Activated CD4-positive, alpha-beta T cell treated with anti-CD3 and anti-CD28 coated beads for 36 hours (primary cell): ENCODE measurements at places on chromosomes 2 and 18. TPM values are rescaled to one million over a fixed set of nuclear protein-coding genes. Genes with fewer than 3 reads are reported as not detected.

GRCh38 chr2:113901943-113902342, 12.1 kb downstream of the ACTR3 start:
- no peak for DNase-seq
- H3K27ac ChIP-seq = peak overlapping the region; percentile 48
- H3K36me3 ChIP-seq = peaks cover 59% of the 10 kb centered on the region
- peak overlapping the region; percentile 26 for H3K4me3 ChIP-seq

DNA sequence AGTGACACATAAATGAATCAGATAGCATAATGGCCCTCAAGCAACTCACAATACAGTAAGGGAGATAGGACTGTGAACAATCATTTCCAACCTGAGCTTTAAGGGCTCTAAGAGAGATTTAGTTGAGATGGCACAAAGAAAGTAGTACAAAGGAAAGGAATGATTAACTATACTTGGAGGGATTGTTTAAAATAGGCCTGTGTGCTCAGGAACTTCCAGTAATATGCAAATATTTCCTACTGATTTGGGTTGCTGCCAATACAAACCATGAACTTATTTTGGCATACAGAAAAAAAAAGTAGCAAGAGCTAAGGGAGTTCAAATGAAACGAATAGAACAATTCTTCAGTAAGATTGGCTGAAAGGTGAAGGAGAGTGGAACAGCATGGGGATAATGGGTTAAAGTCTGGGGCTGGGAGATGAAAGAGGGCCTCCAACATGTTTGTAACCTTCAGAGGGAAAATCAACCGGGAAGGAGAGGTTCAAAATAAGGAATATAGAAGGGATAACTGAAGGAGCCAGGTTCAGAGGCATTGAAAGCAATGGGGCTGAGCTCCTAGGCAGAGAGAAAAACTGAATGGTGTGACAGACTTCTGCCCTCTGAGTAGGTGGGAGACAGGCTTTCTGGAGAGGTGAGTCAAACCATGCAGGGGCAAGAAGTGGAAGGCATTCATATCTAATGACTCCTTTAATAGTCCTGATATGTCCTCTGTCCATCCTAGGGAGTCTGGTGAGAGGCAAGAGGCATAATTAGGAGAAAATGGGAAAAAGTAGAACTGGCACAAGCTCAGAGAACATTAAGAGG, 83.5 kb downstream of the DNAH7 start:
- H3K4me3 ChIP-seq = no peak overlapping the region
- H3K36me3 ChIP-seq = no peaks in the 10 kb centered on the region
- H3K4me1 ChIP-seq = peaks cover 3% of the 10 kb centered on the region
- no peaks in the 10 kb centered on the region for H3K27me3 ChIP-seq
- H3K27ac ChIP-seq = no peak overlapping the region

- no peak for DNase-seq
- no peak overlapping the region for H3K4me3 ChIP-seq
- no peaks in the 10 kb centered on the region for H3K27me3 ChIP-seq
- H3K27ac ChIP-seq = no peak overlapping the region
- H3K36me3 ChIP-seq = peaks cover 10% of the 10 kb centered on the region
Measured at GRCh38 chr2:8737571-8738175, 55.8 kb downstream of the ID2 start.

DNA sequence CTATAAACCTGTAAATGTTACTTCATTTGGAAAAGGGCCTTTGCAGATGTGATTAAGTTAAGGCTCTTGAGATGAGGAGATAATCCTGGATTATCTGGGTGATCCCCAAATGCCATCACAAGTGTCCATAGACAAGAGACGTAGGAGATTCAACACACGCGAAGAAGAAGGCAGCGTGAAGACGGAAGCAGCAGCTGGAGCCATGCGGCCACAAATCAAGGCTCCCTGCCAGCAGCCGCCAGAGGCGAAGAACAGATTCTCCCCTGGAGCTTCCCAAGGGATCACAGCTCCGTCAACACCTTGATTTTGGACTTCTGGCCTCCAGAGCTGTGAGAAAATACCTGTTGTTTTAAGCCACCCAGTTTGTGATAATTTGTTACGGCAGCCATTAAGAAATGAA, 11.0 kb upstream of the VAPA start:
- no peak overlapping the region for H3K27ac ChIP-seq
- H3K36me3 ChIP-seq = no peaks in the 10 kb centered on the region
- DNase-seq = no peak
- H3K4me3 ChIP-seq = no peak overlapping the region
- H3K4me1 ChIP-seq = peaks cover 6% of the 10 kb centered on the region

DNA sequence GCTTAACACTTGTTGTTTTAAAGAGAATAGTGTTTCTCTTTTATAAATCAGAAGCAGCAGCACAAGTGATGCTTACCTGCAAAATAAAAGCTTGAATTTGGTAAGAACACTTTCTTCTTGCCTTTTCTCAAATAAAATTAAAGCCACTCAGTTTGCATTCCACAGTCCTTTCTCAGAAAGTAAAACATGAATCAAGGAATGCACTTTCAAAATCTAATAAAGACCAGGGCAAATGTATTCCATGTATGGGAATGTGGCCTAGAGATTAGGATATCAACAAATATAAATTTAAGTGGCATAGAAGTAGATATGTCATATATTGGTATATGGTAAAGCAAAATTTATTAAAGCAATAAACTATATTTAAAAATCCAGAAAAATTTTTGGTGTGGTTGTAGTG, 352.8 kb downstream of the THSD7B start:
- H3K36me3 ChIP-seq = no peaks in the 10 kb centered on the region
- no peak for DNase-seq
- H3K4me1 ChIP-seq = no peaks in the 10 kb centered on the region
- no peak overlapping the region for H3K27ac ChIP-seq

GRCh38 chr2:105875241-105875640, 130.5 kb downstream of the NCK2 start:
- peaks cover 80% of the 10 kb centered on the region for H3K36me3 ChIP-seq
- peak overlapping the region; percentile 75 for H3K27ac ChIP-seq
- peaks cover 100% of the 10 kb centered on the region for H3K4me1 ChIP-seq
- no peak for DNase-seq
- H3K27me3 ChIP-seq = no peaks in the 10 kb centered on the region

- no peak overlapping the region for H3K4me3 ChIP-seq
- H3K36me3 ChIP-seq = no peaks in the 10 kb centered on the region
- H3K27me3 ChIP-seq = no peaks in the 10 kb centered on the region
- peaks cover 2% of the 10 kb centered on the region for H3K4me1 ChIP-seq
Measured at GRCh38 chr2:230000118-230000841, 68.4 kb downstream of the SLC16A14 start.

- DNase-seq = no peak
- peaks cover 2% of the 10 kb centered on the region for H3K4me1 ChIP-seq
- H3K36me3 ChIP-seq = no peaks in the 10 kb centered on the region
- H3K27ac ChIP-seq = no peak overlapping the region
Measured at GRCh38 chr2:164960159-164960558, 4.8 kb upstream of the SLC38A11 start.

- no peak overlapping the region for H3K4me3 ChIP-seq
- H3K27ac ChIP-seq = no peak overlapping the region
- H3K27me3 ChIP-seq = no peaks in the 10 kb centered on the region
Measured at GRCh38 chr2:28280619-28281018, 112.0 kb upstream of the FOSL2 start.

- no peak overlapping the region for H3K27ac ChIP-seq
- H3K4me1 ChIP-seq = no peaks in the 10 kb centered on the region
- DNase-seq = no peak
- H3K27me3 ChIP-seq = no peaks in the 10 kb centered on the region
Measured at GRCh38 chr2:66661253-66662173, 226.6 kb downstream of the MEIS1 start.

- no peaks in the 10 kb centered on the region for H3K27me3 ChIP-seq
- H3K4me3 ChIP-seq = peak overlapping the region; percentile 88
- peak; percentile 13 for DNase-seq
- peaks cover 33% of the 10 kb centered on the region for H3K36me3 ChIP-seq
- H3K27ac ChIP-seq = peak overlapping the region; percentile 96
- H3K4me1 ChIP-seq = peaks cover 37% of the 10 kb centered on the region
Measured at GRCh38 chr2:75647771-75648170, 1.2 kb downstream of the MRPL19 start.

GRCh38 chr2:66869076-66869475, 434.2 kb downstream of the MEIS1 start:
- no peak for DNase-seq
- no peaks in the 10 kb centered on the region for H3K4me1 ChIP-seq
- no peaks in the 10 kb centered on the region for H3K27me3 ChIP-seq
- H3K4me3 ChIP-seq = no peak overlapping the region
- no peak overlapping the region for H3K27ac ChIP-seq
- no peaks in the 10 kb centered on the region for H3K36me3 ChIP-seq

GRCh38 chr2:151083856-151084795, 177.5 kb downstream of the RBM43 start:
- H3K27ac ChIP-seq = no peak overlapping the region
- H3K27me3 ChIP-seq = no peaks in the 10 kb centered on the region
- no peak for DNase-seq
- H3K4me1 ChIP-seq = peaks cover 8% of the 10 kb centered on the region

- H3K4me1 ChIP-seq = no peaks in the 10 kb centered on the region
- no peaks in the 10 kb centered on the region for H3K36me3 ChIP-seq
- no peak overlapping the region for H3K27ac ChIP-seq
Measured at GRCh38 chr2:98114643-98115330, 27.8 kb downstream of the VWA3B start.

- H3K36me3 ChIP-seq = no peaks in the 10 kb centered on the region
- no peak overlapping the region for H3K27ac ChIP-seq
- no peak overlapping the region for H3K4me3 ChIP-seq
- H3K27me3 ChIP-seq = peaks cover 3% of the 10 kb centered on the region
- DNase-seq = no peak
Measured at GRCh38 chr2:212595036-212595654, 56.5 kb upstream of the ERBB4 start.

DNA sequence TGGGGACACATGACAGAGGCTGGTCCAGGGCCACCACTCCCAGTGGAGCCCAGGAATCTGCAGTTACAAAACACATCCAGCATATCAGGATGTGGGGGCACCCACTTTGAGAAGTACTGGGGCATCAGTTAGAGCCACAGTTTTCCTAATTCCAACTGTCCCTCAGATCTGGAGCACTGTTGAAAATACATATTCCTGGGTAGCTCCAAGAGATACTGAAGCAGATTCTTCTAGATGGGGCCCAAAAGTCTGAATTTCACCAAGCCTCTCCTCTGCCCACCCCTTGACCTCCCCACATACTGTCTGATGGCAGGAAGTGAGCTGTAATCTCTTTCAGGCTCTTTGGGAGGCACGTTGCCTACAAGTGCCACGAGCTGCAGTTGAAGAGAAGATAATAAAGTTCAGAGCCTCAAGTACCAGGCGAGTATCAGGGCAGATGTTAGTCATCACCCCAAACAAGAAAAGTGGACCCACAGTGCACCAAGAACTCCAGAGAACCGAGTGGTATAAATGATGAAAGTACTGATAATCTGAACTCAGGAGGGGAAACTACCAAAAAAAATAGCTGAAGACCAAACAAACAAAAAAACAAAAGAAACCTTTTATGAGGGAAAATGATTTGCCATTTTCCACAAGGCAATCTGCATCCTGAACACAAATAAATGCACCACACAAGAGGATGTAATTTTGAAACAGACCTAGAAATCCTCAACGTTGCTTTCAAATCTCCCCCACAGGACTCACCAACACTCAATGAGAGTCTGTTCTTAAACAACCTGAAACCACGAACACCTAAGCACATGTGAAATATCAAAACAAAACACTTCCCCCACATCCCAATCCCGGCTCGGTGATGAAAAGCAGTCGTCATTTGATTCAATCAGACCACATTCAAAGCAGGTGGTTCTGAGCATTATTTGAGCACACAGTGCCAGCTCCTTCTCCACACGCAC, 98.7 kb downstream of the TCF4 start:
- peaks cover 25% of the 10 kb centered on the region for H3K4me1 ChIP-seq
- peak; percentile 65 for DNase-seq
- peak overlapping the region; percentile 1 for H3K4me3 ChIP-seq
- H3K36me3 ChIP-seq = no peaks in the 10 kb centered on the region
- H3K27me3 ChIP-seq = peaks cover 30% of the 10 kb centered on the region

DNA sequence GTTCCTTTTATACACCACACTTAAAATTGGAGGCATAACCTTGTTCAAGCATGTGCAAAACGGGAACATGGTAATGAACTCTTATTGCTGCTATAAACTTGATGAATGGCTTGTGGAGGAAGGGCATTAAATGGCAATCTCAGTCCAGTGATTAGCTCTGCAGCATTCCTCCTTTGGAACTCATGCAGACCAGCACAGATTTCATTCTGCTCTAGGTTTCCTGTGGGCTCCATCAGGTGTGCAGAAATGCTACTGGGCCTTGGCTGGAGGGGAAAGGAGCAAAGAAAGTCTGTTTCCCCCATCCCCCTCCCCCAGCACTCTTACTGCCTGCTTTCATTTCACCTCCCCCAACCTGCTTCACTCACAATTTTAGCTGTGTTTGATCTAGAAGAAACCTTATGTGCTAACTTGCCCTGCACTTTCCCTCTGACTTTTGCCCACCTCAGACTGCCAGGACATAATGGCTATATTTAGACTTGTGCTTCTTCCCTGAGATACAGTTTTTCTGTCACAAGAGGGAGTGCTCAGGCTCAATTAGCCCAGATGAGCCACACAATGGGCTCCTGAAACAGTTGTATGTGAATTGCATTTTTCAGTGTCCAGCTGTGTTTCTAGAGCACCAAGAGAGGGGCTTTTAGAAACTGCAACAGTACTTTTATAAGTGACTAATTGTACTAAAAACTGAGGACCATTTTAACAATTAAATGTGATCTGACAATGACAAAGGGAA, 109.8 kb downstream of the FSHR start:
- DNase-seq = no peak
- H3K27ac ChIP-seq = no peak overlapping the region

DNA sequence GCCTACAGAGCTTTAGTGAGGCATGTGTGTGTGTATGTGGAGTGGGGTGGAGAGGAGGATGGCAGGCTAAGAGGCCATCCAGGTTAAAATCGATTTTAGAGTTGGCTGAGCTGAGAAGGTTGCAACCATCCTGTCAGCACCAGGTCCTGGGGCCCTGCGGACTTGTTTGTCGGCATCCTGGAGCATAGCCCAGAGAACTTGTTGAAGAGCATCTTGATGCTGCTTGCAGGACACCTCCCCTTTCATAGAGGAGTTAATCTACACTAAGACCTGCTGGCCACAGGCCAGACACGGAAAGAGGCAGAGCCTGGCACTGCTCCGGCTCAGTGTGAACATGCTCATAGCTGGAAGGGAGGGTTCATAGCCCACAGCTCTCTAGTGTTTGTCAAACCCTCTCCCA, 72.1 kb upstream of the RGPD5 start:
- H3K4me1 ChIP-seq = no peaks in the 10 kb centered on the region
- no peak overlapping the region for H3K4me3 ChIP-seq
- no peaks in the 10 kb centered on the region for H3K36me3 ChIP-seq

CPS1 gene
- 3.2 TPM for total RNA-seq

RFX8 gene
- 0.30 TPM for total RNA-seq

MZT2A gene
- 69.9 TPM for total RNA-seq

APCDD1 gene
- not detected for total RNA-seq

SPATA3 gene
- total RNA-seq = 1.3 TPM
